Esophagus (tissue), 2 donors: ENCODE measurements at places on chromosomes 2 and 18. TPM values are rescaled to one million over a fixed set of nuclear protein-coding genes. Genes with fewer than 3 reads are reported as not detected.

STRADB gene
- 36.8 TPM for polyA plus RNA-seq

PAIP2B gene
- 5.0 TPM for polyA plus RNA-seq

ACKR3 gene
- 20.6 TPM for polyA plus RNA-seq

TMEM163 gene
- 0.10 TPM for polyA plus RNA-seq

MERTK gene
- polyA plus RNA-seq = 2.5 TPM

FOXD4L1 gene
- polyA plus RNA-seq = 0.22 TPM

SCN2A gene
- 0.01 TPM for polyA plus RNA-seq

MOCOS gene
- 4.2 TPM for polyA plus RNA-seq

AQP12A gene
- not detected for polyA plus RNA-seq

SP110 gene
- 6.0 TPM for polyA plus RNA-seq

APCDD1 gene
- polyA plus RNA-seq = 43.1 TPM

NYAP2 gene
- 0.09 TPM for polyA plus RNA-seq

ZSWIM2 gene
- polyA plus RNA-seq = not detected

FSHR gene
- polyA plus RNA-seq = not detected

CPLX4 gene
- polyA plus RNA-seq = not detected

C2orf66 gene
- polyA plus RNA-seq = 0.07 TPM

TANC1 gene
- polyA plus RNA-seq = 18.1 TPM

XDH gene
- polyA plus RNA-seq = 4.7 TPM

GORASP2 gene
- 49.5 TPM for polyA plus RNA-seq

RBM43 gene
- 1.7 TPM for polyA plus RNA-seq

HOXD13 gene
- polyA plus RNA-seq = not detected

SLC19A3 gene
- polyA plus RNA-seq = 0.14 TPM

RAD51AP2 gene
- 0.05 TPM for polyA plus RNA-seq
